ENCODE measurements at places on chromosomes 4 and X.
A peak's percentile ranks its signal among the peaks of the same experiment; 100 is the strongest.

DNA sequence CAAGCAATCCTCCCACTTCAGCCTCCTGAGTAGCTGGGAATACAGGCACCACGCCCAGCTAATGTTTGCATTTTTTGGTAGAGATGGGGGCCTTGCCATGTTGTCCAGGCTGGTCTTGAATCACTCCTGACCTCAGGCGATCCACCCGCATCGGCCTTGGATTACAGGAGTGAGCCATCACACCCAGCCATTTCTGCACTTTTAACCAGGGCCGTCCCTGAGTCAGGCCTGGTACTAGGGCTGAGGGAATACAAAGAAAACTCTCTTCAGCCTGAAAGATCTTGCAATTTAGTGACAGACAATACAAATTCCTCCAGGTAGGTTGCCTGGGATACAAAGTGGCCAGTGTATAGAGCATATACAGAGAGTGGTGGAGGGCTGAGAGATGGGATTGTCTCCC is 65.8 kb downstream of the BCOR start:
- H3K27ac ChIP-seq, result no peak overlapping the region
- no peak for ATAC-seq
- no peaks in the 10 kb centered on the region for H3K4me1 ChIP-seq
- H3K36me3 ChIP-seq, result no peaks in the 10 kb centered on the region
- no peak overlapping the region for H3K4me3 ChIP-seq

- H3K4me3 ChIP-seq, result no peak overlapping the region
- H3K27me3 ChIP-seq, result no peaks in the 10 kb centered on the region
- no peak overlapping the region for H3K27ac ChIP-seq
- no peak for ATAC-seq
- H3K36me3 ChIP-seq, result no peaks in the 10 kb centered on the region
- H3K4me1 ChIP-seq, result no peaks in the 10 kb centered on the region
These were observed 103.2 kb downstream of the SRPX start for GRCh38 chrX:38117485-38117884.

- H3K4me1 ChIP-seq, result no peaks in the 10 kb centered on the region
- no peak overlapping the region for H3K27ac ChIP-seq
- no peak overlapping the region for H3K4me3 ChIP-seq
- no peak for ATAC-seq
These were observed 7.2 kb upstream of the MRFAP1 start for GRCh38 chr4:6633091-6633906.

GRCh38 chr4:20890761-20891160 is 190.5 kb downstream of the PACRGL start:
- no peak overlapping the region for H3K4me3 ChIP-seq
- no peaks in the 10 kb centered on the region for H3K36me3 ChIP-seq
- H3K27ac ChIP-seq, result no peak overlapping the region
- no peak for ATAC-seq

GRCh38 chrX:151830911-151831310 is 81.8 kb upstream of the MAGEA4 start:
- H3K27ac ChIP-seq, result no peak overlapping the region
- no peak overlapping the region for H3K4me3 ChIP-seq
- no peaks in the 10 kb centered on the region for H3K4me1 ChIP-seq

DNA sequence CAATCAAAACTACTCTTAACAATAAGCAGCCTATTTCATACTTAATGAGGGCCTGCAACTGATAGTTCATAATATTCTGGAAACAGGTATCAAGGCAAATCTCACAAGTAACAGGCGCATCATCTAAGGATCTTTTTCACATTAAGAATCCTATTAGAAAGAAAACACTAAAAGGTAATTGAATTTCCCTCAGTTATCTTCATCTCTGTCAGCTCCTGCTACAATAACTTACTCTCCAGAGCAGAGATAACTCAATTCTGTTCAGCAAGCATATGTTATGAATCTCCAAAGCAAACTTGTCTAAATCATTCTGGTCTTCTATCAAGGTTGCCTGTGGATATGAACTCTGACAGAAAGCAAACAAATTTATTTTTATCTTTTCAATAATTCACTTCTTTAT is 126.1 kb downstream of the MAB21L2 start:
- peaks cover 7% of the 10 kb centered on the region for H3K36me3 ChIP-seq
- H3K4me1 ChIP-seq, result peaks cover 6% of the 10 kb centered on the region
- no peaks in the 10 kb centered on the region for H3K27me3 ChIP-seq
- no peak overlapping the region for H3K27ac ChIP-seq

- H3K27me3 ChIP-seq, result no peaks in the 10 kb centered on the region
- no peak overlapping the region for H3K4me3 ChIP-seq
- H3K4me1 ChIP-seq, result no peaks in the 10 kb centered on the region
- H3K27ac ChIP-seq, result no peak overlapping the region
These were observed 21.8 kb downstream of the RPS6KA3 start for GRCh38 chrX:20244931-20245330.

DNA sequence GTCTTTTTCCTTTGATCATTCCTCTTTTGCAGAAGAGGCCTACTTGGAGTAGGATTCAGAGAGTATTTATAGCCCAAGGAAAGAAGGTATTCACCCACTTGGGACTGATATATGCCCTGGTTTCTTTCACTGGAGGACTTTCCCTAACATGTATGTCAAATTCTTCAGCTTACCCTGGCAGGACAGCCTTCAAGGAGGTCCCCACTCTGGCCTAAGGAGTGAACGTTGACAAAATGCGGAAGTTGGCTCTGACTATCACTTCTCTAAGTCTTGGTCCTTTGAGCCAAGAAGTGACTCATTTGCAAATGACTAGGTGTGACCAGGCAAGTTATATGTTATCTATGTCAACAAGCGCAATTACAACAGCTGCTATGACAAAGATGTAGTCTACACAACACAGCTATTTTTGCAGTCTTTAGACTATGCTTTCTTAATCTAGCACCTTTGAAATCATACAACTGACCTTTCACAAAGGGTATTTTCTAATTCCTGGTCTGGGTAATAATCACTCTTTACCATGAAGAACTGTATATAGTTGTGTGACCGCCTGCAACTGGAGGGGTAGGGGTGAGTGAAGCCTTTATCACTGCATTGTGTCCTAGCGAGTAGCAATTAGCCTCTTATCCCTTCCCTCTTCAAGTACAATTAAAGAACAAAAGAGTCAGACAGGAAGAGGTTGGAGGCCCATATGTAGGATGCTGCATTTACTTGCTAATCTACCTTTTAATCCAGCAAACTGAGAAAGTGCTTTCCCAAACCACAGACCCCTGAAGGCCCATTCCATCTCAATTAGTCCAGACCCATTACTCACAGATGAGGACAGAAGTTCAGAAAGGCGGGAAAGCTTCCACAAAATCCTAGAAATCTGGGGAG is 50.1 kb downstream of the RASGEF1B start:
- ATAC-seq, result peak; percentile 100
- H3K27ac ChIP-seq, result peak overlapping the region; percentile 83

DNA sequence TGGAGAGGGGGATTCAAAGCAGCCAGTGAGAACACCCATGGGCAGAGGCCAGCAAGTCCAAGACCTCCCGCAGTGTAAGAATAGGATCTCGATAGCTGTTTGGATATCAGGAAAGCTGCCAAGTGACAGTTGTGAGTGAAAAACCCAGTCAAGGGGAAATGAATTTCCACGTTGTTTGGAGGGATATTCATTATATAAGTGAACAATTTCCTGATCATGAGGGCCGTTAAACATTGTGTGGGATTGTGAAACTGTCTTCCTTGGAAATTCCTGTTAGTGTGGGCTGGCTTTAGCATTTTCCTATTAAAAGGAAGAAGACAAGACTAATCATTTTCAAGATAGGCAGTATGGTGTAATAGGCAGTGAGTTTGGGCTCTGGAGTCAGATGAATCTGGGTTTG is 15.0 kb downstream of the CLDN2 start:
- H3K27ac ChIP-seq, result no peak overlapping the region
- no peak for ATAC-seq
- H3K4me1 ChIP-seq, result no peaks in the 10 kb centered on the region

DNA sequence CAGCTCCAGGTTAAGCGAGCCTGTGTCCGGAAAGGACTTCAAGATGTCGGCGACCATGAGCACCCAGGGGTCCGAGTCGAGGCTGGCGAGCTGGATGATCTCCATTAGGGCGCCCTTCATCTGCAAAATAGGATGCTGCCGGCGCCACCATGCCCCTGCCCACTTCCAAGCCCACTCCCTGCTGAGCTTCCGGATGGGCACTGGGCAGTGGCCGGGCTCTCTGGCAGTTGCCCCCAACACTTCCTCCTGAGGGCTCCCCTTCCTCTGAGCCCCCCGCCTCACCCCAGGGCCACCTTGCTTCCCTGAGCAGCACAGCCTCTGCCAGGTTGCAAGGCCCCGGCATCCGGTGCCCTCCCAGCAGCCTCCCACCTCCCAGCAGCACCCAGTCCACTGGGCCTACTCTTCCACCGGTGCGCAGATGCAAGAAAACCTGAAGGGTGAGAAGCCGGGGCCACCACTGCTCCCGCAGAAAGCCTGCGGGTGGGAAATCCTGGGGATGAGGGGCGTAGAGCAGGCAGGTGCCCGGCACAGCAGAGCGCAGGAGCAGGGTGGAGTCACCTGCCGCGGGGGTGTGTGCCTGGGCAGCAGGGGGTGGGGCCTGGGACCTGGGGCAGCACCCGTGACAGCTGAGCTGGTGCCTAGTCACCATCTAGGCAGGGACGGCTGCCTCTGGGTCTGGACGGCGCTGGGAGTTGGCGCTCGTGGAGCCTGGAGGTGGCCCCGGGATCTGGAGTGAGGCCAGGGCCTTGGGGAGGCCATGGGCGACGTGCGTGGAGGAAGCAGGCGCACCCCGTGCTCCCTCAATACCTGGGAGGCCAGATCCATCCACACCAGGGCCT is 17.0 kb downstream of the NELFA start:
- no peak for ATAC-seq
- no peaks in the 10 kb centered on the region for H3K27me3 ChIP-seq
- no peak overlapping the region for H3K4me3 ChIP-seq
- no peak overlapping the region for H3K27ac ChIP-seq
- H3K4me1 ChIP-seq, result peaks cover 16% of the 10 kb centered on the region

- peaks cover 10% of the 10 kb centered on the region for H3K4me1 ChIP-seq
These were observed 12.6 kb downstream of the NOCT start for GRCh38 chr4:139028191-139028661.

DNA sequence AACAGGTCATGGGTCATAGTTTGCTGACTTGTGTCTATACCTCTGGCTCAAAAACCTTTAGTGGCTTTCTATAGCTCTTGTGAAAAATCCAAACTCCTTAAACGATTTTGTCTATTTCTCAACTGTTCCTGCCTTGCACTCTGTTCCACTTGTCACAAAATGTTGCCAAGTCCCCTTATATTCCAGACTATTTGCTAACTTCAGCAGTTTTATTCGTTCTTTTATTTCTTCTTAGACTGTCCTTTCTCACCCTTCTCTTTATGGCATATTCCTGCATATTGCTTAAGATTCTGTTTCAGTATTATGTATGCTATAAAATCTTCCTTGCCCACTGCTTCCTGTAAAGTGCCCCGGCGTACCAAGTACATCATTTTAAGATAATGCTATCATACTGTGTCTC is 80.8 kb downstream of the RAB28 start:
- no peaks in the 10 kb centered on the region for H3K4me1 ChIP-seq
- H3K4me3 ChIP-seq, result no peak overlapping the region
- peaks cover 18% of the 10 kb centered on the region for H3K36me3 ChIP-seq
- no peak overlapping the region for H3K27ac ChIP-seq

GRCh38 chr4:113141901-113142346 is 92.5 kb downstream of the ANK2 start:
- H3K36me3 ChIP-seq, result no peaks in the 10 kb centered on the region
- H3K27me3 ChIP-seq, result no peaks in the 10 kb centered on the region
- ATAC-seq, result no peak

- H3K4me1 ChIP-seq, result no peaks in the 10 kb centered on the region
- no peak overlapping the region for H3K4me3 ChIP-seq
- H3K27me3 ChIP-seq, result no peaks in the 10 kb centered on the region
These were observed 194.0 kb upstream of the HHIP start for GRCh38 chr4:144451766-144452450.

DNA sequence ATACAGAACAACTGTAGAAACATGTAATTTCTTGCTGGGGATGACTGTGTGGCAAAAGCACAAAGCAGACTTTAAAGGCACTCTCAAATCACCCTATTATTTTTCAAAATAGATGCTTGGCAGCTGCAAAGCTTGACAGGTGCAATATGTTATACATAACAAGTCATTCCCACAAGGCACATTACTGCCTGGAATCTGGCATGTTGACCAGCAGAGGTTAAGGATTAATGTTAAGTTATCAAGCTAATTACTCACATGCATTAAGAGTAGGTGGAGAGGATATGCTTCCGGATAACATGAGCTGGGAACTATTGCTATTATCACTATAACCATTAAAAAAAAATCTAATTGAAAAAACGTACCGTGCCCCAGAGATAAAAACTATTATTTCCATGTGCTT is 17.8 kb downstream of the ANOS1 start:
- no peak overlapping the region for H3K4me3 ChIP-seq
- ATAC-seq, result no peak
- H3K4me1 ChIP-seq, result no peaks in the 10 kb centered on the region
- H3K27ac ChIP-seq, result no peak overlapping the region

GRCh38 chrX:40199704-40200103 is 101.9 kb upstream of the BCOR start:
- H3K27ac ChIP-seq, result no peak overlapping the region
- ATAC-seq, result no peak
- no peak overlapping the region for H3K4me3 ChIP-seq
- H3K4me1 ChIP-seq, result peaks cover 8% of the 10 kb centered on the region
- no peaks in the 10 kb centered on the region for H3K27me3 ChIP-seq

- no peaks in the 10 kb centered on the region for H3K36me3 ChIP-seq
- H3K27me3 ChIP-seq, result peaks cover 59% of the 10 kb centered on the region
- ATAC-seq, result no peak
- H3K27ac ChIP-seq, result no peak overlapping the region
- no peak overlapping the region for H3K4me3 ChIP-seq
These were observed 21.8 kb downstream of the NKX3-2 start for GRCh38 chr4:13522282-13523104.

DNA sequence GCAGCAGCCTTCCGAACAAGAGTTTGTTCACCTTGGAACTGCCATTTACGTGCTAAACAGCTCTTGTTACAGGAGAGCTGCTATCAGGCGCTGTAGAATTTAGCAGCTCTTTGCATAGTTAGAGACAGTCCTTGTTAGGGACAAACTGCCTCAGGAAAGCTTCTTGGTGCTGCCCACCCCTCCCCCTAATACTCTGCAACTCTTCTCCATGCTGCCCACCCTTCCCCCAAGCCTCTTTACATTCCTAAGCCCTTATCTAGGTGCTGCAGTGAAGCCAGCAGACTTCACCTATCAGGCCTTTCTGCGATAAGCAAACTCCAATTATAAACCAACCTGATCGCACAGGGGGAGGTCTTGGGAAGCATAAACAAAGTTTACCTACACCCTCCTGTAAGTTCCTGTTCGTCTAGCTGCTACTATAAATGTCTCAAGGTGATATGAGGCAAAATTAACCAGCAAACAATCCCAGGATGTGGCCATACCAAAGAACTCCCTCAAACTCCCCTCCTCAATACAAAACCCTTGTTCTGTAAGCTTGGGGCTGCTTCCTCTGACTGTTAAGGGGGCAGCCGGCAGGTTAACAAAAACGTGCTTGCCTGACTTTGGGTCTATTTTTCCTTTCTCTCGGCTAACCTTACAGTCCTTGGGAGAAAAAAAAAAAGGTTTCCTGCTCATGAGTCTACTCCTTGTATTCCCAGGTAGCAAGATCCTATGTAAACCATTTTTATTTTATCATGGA is 74.0 kb upstream of the GC start:
- H3K27me3 ChIP-seq, result no peaks in the 10 kb centered on the region
- no peak overlapping the region for H3K4me3 ChIP-seq
- no peaks in the 10 kb centered on the region for H3K4me1 ChIP-seq
- ATAC-seq, result no peak
- H3K27ac ChIP-seq, result no peak overlapping the region

Measured in stimulated activated memory B cell treated with anti-CD40 and anti-IgM and Interleukin-4, amounts not matched to agents 10 μg/mL and 1 μg/mL and 100 μg/mL, for 72 hours (primary cell).